ENCODE measurements at places on chromosomes 6 and 20.

DNA sequence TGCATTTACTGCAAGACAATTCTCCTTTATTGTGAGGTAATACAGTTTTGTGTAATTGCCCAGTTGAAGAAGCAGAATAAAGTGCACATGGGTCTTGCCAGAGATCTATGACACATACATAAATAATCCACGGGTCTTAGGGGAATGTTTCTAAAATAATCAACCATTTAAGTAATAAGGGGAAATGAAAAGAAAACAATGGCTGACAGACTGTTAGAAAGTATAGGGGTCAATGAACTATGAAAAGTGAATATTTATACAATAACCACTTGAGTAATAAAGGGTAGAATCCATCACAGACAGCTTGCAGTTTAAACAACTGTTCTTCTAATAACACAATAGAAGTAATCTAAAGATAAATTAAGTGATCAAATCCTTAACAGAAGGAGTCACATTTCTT is 477.2 kb downstream of the EYS start:
- DNase-seq: no peak

- no peak for DNase-seq
Observed at GRCh38 chr20:6075428-6076219, 21.8 kb upstream of the LRRN4 start.

DNA sequence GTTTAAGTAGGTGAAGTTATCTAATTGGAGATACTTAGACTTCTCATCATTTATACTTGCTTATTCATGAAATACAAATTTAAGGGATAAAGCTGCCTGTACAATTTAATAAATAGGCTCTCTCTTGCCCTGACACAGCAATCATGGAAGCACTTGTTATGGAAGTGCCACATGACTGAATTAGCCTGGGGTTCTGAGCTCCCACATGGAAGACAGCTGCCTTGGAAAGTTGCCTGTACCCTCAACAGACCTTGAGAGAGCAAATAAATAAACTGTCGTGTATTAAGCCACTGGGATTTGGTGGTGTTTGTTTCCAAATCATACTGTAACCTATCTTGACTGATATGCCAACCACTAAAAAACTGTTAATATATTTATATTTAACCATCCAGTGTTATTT is 87.0 kb upstream of the RSPO3 start:
- DNase-seq: no peak

DNA sequence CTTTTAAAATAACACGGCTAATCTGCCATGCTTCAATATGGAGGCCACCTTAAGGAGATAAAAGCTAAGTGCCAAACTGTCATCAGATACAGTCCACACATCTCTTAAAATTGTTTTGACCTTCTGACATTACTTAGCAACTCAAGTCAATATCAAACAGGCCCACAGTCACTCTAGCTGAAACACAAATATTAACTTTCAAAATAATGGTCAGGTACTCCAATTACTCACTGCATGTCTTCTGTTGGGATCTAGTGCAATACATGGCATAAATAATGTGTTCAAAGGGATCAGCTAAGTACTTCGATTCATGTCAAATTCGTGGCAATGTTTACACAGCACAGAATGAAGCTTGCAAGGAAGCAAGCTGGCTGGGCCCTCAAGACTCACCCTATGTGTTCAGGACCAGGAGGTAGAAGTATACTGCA is 133.9 kb upstream of the BEND6 start:
- DNase-seq: no peak

DNA sequence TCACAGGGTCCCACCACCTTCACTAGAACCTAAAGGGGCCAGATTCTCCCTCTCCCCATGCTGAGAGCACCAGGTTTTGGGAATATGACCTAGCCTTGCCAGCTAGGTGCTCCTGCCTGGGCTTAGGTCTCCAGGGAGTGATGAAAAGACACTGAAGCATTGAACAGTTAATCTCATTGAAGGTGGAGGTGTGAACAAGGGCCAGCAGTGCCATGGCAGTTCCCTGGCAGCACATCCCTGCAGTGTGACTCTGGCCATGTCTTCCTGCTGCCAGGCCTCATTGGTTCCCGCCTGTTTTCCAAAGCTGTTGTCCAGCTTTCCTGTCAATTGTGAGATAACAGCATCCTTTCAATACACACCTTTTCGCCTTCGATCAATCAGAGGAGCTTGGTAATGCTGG is 10.9 kb downstream of the PPIL6 start:
- DNase-seq: no peak

GRCh38 chr20:44848254-44849015 is 37.1 kb upstream of the YWHAB start:
- no peak for DNase-seq
